LoVo (cell line): ENCODE measurements at places on chromosomes 1 and 21.

GRCh38 chr1:165496501-165496900 is 47.3 kb upstream of the LRRC52 start:
- DNase-seq, result no peak

DNA sequence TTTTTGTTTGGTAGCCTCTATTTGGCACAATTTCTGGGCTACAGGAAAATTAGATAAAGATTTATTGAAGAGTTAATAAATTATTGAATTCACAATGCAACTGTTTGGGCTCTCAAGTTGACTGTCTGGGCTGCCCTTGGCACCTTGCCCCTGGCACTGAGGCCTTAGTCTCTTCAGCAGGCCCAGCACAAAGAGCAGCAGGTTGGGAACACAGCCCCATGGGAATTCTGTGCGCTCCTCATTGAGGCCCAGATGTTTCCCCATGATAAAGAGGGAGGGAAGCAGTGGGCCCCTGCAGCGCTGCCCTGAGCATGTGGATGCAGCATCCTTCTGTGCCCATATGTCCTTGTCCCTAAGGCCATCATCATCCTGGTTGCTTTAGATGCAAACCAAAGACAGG is 2.9 kb downstream of the CRNN start:
- no peak for DNase-seq

DNA sequence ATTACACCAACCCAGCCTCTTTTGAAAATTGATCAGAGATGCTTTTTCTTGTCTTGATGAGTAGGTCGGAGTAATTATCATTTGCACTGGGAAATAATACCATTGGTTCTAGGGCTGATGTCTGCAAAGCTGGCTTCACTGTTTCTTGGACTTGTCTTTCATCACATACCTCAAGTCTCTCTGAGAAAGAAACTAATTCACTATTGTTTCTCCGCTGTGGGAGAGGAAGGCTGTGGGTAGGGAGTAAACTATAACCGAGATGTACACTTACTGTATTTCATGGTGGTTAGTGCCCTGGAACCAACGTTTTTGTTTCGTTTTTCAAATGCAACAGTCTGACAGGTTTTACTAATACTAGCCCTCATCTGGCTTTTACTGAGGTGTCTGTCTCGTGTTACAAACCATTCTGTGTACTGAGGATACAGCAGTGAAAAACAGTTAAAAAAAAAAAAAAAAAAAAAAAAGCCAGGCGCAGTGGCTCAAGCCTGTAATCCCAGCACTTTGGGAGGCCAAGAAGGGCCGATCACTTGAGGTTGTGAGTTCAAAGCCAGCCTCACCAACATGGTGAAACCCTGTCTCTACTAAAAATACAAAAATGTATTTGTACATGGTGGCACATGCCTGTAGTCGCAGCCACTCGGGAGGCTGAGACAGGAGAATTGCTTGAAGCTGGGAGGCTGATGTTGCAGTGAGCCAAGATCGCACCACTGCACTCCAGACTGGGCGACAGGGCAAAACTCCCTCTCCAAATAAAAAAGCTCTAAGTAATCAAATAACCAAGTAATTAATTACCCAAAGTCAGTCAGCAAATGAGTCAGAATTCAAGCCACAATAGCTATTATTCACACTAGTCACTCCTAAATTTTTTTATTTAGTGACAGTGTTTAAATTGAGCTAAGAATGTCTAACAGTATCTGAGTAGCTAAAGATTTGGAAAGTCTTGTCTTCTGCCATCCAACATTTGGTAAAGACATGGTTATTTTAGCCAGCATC is 23.3 kb downstream of the TOMM20 start:
- no peak for DNase-seq

DNA sequence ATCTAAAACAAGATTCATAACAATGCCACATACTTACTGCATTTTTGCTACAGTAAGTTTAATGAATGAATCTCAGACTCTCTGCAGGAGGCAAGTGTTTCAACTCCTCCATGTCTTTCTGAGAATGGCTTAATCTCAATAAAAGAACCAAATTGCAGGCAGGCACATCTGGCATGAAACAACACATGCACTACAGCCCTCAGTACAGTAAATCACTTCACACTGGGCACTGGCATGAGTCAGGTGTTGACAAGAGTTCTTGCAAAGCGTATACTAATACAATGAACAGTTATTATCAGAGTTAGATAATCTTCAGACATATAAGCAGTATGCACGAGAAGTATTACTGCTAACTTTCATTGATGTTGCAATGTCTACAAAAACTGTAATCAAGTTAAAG is 1386.8 kb downstream of the MRPL39 start:
- no peak for DNase-seq

DNA sequence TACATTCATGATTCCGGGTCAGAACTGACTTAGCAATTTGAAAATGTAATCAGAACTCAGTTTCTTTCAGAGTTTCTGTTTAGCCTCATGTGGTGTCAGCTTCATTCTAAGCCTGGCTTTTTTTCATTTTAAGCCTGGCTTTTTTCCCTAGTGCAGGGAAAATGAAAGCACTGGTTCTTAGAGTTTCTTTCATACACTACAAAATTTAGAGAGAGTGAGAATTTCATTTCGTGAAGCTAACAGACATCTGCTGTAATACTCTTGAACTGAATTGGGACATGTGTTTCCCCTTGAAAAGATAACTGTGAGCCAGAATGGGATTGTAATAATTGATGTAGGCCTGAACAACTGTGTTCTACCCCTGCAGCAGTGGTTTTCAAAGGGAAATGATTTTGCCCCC is 95.3 kb upstream of the KIAA0040 start:
- DNase-seq, result no peak

- DNase-seq, result peak; percentile 58
These were observed 379 bp downstream of the PPCS start for GRCh38 chr1:42456754-42457089.

- no peak for DNase-seq
These were observed 65.2 kb downstream of the OBSCN start for GRCh38 chr1:228272831-228273571.

- DNase-seq, result no peak
These were observed 59.9 kb downstream of the CYYR1 start for GRCh38 chr21:26513212-26513611.

- DNase-seq, result peak; percentile 61
These were observed 12.0 kb downstream of the OR2M4 start for GRCh38 chr1:248243204-248243603.

DNA sequence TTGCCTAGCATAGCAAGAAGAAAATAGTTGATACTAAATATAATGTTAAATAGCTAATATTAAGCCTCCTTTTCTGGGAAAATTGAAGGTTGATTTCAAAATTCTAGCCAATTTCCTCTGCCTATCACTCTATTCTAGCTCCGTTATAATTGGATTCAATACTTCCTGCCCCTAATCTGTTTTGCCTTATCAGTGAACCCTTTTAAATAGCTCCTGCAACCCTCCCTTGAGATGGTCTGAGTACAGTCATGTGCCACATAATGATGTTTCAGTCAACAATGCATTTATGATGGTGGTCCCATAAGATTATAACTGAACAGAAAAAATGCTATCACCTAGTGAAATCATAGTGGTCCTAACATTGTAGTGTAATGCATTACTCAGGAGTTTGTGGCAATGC is 79.7 kb upstream of the PBX1 start:
- no peak for DNase-seq

DNA sequence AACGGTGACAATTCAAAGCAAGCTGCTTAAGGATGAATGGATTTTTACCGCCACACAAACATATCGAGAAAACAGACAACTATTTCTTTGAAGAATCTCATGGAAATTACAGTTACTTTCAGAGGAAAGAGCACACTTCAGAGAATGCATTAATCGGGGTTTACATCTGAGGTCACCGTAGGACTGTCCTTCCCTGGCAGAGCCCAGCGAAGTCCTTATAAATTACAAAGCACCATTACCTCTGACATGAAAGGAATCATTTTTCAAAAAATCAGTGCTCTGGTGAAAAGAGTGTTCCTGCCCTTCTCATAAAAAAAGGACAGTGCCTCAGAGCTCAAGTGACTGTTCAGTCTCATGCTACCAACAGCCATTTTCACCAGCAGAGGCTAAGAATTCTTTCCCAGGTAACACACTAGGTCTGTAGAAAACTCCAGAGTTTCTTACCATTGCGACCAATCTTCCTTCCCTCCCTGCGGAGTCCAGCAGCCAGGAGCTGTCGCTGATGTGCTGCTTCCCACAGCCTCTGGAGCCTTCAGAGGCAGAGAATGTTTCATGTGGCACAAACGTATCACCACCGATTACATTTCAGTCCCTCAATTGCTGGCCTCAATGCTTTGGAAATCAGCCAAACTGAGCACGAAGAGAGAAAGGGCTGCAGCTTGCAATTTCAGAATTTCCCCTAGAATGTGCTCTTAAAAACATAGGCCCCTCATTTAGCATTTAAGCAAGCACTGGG is 75.4 kb downstream of the PLD5 start:
- no peak for DNase-seq

GRCh38 chr1:52239708-52240001 is 97.8 kb downstream of the ZFYVE9 start:
- DNase-seq, result no peak

- DNase-seq, result peak; percentile 70
These were observed 566.8 kb upstream of the USP24 start for GRCh38 chr1:55781944-55782482.

- DNase-seq, result no peak
These were observed 969 bp downstream of the CYP4A11 start for GRCh38 chr1:46940307-46940706.

DNA sequence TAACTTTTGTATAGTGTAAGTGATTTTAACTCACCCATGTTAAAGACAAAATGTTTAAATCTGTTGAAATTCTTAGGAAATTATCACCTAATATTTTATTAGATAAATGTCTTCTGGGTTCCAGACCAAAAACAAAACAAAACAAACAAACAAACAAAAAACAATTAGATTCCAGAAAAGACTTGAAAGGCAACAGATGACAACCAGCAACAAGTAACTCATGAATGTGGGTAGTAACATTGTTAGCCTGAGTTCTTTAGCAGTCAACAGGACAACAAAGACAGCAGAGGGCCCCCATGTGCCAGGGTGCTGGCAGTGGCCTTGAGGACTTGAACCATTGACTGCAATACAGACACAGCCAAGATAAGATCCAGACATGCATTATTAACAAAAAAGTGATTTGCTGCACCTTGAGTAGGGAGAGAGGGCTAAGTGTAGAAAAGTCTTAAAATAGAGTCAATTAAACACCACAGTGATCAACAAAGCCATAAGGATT is 2.4 kb upstream of the CD247 start:
- no peak for DNase-seq

- no peak for DNase-seq
These were observed 213.7 kb downstream of the ASTN1 start for GRCh38 chr1:176950736-176951324.

- DNase-seq, result peak; percentile 77
These were observed 46.5 kb downstream of the RAP1GAP start for GRCh38 chr1:21622466-21623315.

DNA sequence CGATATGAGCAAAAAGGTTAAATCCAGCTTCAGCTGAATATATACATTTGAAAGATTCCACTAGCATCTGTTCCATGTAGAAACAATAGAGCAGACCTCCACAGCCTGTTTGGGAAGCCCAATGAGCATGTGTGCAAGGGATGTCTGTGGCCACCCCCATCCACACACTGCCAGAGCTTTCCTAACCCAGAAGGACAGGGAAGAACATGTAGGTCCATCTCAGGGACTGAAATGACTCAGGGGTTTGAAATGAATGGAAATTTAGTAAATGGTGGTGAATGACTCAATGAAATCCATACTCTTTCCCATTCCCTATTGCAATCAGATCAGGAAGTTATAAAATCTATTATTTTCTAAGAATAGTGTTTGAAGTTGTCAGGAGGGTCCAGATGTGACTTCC is 397.2 kb downstream of the DUSP10 start:
- DNase-seq, result no peak

GRCh38 chr1:204254031-204254661 is 40.4 kb upstream of the GOLT1A start:
- DNase-seq, result no peak

GRCh38 chr1:48109390-48110013 is 112.3 kb upstream of the TRABD2B start:
- peak; percentile 62 for DNase-seq

DNA sequence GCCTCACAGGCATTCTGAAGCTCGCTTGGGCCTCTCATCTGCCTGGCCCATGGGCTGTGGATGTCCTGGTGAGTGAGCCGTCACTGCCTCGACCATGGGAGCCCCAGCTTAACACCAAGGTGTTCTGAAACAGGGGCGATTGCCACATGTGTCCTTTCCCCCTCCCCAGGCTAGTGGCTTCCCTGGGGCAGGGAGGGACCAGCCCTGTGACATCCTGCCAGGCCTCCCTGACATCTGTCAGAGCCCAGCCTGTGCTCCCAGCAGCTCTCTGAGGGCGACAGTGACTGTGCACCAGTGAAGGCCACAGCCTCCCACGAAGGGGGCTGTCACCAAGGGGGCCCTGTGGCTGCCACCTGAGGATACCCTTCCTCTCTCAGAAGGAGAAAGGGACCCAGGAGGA is 35.9 kb upstream of the CCDC27 start:
- no peak for DNase-seq

- no peak for DNase-seq
These were observed 23.3 kb upstream of the ARTN start for GRCh38 chr1:43910343-43910742.

DNA sequence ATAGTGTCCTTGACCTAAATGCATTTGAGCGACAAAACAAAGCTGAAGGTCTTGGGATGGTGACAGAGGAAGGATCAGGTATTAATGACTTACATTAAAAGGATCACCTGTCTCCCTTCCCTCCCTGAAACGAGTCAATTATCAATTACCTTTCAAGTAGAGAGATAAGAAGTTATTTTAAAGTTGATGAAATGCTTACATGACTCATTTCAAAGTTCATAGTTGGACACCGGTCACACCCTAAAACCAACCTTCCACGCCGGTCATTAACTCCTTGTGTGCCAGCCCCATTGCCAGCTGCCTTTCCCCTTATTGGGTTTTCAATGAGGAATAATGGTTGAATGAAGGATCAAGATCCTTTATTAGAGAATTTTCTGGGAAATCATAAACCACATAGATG is 129.8 kb downstream of the ZP4 start:
- DNase-seq, result peak; percentile 42

- no peak for DNase-seq
These were observed 51.9 kb upstream of the ASPM start for GRCh38 chr1:197198333-197198732.

DNA sequence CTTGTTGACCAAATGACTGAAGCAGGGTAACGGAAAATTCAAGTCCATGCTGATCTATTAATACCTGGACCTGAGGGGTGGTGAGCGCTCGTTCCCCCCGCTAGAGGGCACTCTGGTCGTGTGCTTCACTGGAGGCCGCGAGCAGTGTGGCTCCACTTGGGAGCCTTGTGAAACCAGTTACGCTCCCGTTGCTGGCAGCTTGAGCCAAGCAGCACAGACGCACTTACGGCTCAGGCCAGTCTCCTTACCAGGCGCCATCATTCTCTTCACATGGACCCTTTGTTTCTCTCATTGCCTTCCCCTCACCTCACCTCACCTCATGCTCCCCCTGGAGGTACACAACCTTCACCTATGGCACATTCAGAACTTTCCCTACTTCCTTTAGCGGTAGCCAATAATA is 49.7 kb upstream of the TSPAN2 start:
- DNase-seq, result peak; percentile 87
